CD4-positive, CD25-positive, alpha-beta regulatory T cell (primary cell): ENCODE measurements at places on chromosomes 6 and 20. TPM values are rescaled to one million over a fixed set of nuclear protein-coding genes. Genes with fewer than 3 reads are reported as not detected.

DNA sequence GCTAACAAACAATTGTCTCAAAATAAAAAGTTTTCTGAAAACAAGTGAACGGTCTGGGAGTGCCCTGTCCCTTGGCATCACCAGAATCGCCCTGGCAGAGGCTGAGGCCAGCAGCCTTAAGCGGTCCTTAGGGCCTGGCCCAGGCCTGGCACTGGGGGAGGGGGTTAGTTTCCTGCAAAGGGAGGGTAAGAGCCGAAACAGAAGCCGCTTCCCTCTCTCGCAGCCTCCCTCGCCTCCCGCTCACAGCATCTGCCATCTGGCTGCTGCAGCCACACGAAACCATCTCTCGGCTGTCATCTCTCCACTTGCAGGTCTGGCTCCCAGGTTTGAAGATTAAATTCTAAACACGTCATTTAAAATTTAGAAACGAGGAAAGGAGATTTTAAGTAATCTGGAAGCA, 31.5 kb downstream of the PMEPA1 start:
- DNase-seq: no peak

DNA sequence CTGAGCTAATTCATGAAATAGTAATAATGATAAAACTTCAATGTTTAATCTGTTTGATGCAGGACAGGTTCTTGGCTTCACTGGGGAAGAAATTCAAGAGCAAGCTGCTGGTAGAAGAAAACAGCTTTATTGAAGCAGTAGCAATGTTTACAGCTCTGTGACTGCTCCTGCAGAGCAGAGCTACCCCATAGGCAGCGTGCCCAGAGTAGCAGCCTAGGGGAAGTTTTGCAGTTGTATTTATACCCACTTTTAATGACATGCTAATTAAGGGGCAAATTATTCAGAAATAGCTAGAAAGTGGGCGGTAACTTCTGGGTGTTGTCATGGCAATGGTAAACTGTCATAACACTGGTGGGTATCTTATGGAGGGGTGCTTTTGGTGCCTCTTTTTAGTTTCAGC, 518.0 kb downstream of the RFPL4B start:
- no peak for DNase-seq

- DNase-seq: no peak
Measured at GRCh38 chr20:725491-725890, 42.8 kb downstream of the SLC52A3 start.

DNA sequence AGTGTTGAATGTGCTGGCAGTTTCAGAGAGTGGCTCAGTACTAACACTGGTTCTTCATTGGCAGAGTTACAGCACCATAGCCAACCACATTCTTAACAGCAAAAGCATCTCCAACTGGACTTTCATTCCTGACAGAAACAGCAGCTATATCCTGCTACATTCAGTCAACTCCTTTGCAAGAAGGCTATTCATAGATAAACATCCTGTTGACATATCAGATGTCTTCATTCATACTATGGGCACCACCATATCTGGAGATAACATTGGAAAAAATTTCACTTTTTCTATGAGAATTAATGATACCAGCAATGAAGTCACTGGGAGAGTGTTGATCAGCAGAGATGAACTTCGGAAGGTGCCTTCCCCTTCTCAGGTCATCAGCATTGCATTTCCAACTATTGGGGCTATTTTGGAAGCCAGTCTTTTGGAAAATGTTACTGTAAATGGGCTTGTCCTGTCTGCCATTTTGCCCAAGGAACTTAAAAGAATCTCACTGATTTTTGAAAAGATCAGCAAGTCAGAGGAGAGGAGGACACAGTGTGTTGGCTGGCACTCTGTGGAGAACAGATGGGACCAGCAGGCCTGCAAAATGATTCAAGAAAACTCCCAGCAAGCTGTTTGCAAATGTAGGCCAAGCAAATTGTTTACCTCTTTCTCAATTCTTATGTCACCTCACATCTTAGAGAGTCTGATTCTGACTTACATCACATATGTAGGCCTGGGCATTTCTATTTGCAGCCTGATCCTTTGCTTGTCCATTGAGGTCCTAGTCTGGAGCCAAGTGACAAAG, 17.0 kb upstream of the ADGRF4 start:
- no peak for DNase-seq

Gene CLIC5
- 4.7 TPM for total RNA-seq

DNA sequence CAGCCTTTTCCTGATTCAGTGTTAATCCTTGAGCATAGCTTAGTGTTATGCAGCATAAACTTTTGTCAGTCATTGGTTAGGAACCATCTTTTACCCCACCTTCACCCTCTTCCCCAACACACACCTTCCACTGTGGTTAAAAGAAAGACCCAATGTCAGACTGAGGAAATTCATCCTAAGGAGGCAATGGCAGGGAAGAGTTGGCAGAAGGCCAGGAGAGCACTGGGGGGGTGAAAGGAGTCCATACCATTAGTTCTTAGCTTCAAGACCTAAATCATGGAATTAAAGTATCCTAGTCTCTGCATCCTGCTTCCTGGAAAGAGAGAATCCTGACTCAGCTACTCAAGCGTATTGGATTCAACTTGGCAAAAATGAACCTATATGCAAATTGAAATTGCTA, 16.9 kb upstream of the TAB2 start:
- no peak for DNase-seq

- no peak for DNase-seq
Measured at GRCh38 chr20:21725892-21726291, 20.4 kb downstream of the PAX1 start.
